ENCODE measurements at places on chromosomes 1 and 21.

- DNase-seq = no peak
These were observed 81.8 kb downstream of the PEX14 start for GRCh38 chr1:10556430-10557005.

DNA sequence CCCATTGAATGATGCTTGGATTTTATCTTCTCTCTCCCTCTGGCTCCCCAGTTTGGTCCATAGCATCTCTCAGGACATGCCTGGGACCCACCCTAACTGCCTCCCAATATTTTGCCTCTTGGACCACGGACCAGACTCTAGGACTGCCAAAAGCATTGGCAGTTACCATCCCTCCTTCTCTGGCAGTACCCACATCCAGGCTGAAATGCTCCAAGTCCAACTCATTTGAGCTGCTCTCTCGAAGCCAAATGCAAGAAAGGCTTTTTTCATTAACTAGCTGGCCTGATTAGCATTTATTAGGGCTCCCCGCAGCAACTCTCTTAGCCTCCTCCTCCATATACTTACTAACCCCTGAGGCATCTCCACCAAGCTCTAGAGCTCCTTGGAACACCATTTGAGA is 140.0 kb upstream of the GRIK3 start:
- no peak for DNase-seq

DNA sequence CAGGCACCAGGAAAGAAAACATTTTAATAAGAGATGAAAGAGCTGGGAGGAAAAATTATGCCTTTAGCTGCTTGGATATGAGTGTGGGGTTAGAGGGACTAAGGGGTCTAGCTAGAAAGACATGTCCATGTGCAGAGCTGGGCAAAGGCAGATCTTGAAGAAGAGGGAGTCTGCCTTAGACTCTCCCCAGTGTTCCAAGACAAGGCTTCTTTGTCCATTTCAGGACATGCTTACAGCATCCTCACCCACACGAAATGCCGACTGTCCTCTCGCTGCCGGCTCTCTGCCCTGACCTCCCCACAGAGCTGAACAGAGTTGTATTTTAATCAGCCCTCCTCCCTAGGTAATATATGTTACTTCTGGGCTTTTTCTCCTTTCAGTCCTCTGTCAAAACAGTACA is 100.7 kb upstream of the ATP1B1 start:
- no peak for DNase-seq

- no peak for DNase-seq
These were observed 13.5 kb downstream of the MOV10 start for GRCh38 chr1:112687785-112688496.

DNA sequence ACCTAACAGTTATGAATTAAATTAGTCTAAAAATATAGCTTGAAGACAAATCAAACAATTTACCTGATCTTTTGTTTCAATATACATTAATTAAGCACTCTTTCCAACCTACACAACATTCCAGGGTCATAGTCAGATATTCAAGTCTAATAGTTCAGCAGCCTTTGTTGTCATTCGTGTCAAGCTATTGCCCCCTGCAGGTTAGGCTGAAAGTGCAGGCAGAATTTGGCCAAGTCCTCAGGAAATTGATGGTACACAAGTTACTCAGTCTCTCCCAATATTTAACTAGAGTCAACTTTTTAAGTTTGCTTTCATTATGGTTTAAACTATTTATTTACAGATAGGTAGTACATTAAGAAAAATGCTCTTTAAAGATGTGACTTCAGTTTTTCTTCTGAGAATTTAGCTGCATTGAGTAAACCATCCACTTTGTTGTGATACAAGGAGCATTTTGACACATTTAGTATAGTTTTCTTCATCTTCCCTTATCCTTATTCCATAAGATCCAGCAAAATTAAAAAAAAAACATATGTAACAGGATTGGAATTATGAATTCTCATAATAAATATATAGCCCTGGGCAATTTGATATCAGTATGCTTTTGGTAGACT is 130.3 kb upstream of the DPYD start:
- DNase-seq = peak; percentile 68

DNA sequence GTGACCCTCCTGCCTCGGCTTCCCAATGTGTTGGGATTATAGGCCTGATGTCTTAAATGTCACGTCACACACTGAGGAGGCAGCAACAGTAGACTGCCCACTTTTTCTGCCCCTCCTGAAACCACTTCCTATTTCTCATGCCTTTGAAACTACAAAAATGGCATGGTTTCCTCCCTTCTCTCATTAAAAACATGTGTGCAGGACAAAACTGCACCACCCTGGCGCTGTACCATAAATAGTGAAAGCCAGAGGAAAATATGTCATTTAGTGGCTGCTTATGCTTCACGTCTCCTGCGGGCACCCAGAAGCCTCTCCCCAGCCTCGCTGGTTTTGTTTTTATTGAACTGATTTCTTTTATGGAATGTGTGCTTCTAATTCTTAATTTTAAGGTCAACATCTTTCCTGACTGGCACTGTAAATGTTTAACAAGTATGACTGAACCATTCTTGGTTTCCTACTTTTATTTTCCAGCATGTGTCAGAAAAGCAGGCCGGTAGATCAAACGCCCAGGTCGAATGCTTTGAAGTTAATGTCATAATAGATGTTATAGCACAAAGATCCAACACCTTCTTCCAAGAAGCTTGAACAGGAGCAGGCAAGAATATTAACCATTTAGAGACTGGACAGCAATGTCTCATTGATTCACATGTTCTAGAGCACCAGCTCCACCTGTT is 59.6 kb upstream of the C1orf87 start:
- DNase-seq = peak; percentile 94

DNA sequence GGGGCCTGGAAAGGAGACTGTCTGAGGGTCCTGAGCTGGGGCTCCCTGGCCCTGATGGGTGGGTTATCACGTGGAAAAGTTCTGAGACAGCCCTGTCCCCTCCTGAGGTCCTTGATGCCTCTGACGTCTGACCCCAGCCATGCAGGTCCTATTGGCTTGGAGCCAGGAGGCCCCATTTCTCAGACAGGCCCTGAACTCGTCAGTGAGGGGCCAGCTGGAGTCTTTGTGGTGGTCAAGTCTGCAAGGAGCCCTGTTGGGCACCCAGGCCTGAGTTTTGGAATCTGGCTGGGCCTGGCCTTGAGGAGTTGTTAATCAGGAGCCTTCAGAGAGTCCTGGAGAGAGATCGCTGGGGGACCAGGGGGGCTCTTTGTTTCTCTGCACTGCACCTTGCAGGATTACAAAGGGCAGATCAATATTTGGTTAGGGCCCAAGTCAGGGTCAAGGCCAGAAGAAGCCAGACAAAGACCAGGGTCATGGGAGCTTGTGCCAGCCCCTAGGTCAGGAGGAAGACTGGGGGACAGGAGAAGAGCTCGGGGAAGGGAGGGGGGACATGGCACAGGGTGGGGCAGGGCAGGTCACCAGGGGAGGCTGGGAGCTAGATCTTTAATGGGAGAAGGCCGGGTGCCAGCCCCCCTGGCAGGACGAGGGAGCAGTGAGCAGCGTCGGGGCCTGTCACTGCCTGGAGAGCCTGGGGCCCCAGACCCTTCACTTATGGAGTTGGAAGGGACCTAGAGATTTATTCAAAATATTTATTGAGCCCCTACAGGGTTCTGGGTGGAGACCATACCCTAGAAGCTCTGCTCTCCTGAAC is 83.2 kb downstream of the PTPRU start:
- DNase-seq = no peak

DNA sequence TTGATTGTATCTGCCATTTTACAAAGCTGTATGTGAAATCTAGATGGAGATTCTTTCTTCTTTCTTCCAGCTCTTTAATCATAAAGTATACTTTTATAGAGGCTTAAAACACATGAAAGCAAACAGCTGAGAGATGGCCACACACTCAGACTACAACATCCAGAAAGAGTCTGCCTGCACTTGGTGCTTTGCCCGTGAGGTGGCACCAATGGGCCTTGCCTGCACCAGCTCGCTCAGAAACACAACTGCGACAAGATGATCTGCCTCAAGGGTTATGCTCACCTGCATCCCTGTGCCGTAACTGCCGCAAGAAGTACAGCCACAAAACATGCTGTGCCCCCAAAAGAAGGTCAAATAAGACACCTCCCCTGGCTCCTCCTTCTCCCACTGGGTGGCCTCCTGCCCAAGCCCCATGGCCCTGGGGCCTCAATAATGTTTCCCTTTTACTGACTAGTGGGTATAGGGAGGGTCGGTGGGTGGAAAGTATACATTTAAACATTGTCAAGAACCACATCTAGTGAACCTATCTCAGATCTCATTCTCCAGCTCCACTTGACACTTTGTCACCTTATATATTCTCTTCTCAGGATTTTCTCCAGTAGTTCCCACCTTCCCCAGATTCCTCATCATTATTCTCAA is 66.7 kb upstream of the ANGPTL3 start:
- DNase-seq = peak; percentile 19

DNA sequence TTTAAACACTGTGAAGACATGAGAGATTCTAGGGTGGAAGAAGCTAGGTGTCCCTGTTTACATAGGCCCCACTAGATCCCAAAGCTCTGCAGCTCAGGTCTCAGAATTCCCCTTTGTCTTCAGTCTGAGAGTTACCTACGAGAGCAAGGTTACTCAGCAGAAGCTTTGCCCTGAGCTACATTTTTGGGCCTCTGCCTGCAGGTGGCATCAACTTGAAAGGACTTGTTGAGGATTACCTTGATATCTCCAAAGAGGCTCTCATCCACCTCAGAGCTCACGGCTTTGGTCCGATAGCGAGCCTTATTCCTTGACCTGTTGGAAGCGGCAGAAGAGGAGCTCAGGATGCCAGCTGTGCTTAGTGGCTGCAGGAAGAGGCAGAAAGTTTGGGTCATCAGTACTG is 7.0 kb downstream of the CFAP45 start:
- no peak for DNase-seq

DNA sequence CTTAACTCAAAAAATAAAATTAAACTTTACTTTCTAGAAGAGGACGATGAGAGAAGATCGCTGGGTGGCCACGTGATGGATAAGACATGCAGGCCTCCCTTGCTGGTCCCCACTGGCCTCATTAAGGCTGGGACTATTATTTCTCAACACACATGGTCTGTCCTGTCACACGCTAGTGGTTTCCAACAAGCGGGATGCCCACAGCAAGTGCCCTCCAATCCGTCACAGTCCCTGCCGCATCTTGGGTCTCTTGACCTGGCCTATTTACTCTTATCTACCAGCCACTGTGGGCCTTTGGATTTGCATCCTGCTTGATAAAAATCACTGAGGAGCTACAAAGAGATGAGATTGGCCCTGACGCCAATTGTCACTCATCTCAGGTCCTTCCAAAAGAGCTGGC is 30.0 kb downstream of the CAPZB start:
- no peak for DNase-seq

DNA sequence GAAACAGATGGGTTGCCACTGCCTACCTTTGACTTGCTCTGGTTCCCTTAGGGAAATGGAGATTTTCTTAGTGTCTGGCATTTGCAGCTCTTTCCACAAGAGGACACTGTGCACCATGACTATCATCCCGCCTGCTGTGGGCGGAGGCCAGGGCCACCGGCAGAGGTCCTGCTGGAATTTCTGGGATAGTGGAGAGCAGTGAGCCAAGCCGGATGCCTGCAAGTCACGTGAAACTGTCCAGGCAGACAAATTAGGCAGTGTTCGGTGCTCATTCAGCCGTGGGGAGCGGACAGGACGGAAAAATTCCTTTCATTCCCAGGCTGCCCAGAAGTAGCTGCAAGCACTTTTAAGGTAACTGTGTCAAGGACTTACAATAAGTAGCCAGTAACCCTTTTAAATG is 43.4 kb downstream of the IGSF5 start:
- DNase-seq = peak; percentile 21

- no peak for DNase-seq
These were observed 380.0 kb downstream of the HHIPL2 start for GRCh38 chr1:222167896-222168295.

GRCh38 chr1:231959225-231959884 is 332.8 kb downstream of the DISC1 start:
- DNase-seq = peak; percentile 75

DNA sequence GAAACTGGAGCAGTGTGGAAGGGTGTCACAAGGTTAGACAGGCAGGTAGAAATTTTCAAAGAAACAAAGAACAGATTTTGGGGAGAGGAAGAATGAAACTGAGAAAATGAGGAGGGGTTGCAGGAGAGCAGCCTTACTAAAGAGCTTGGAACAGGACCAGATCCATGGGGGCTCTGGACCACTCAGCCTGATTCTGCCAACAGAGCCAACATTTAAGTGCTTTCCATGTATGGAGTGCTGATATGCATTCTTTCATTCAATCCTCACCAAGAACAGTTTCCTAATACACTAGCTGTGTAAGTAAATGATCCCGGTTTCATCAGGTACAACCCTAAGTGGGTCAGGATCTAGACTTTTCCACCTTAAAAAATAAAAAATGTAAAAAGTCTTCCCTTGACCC is 16.2 kb downstream of the LPGAT1 start:
- no peak for DNase-seq

- no peak for DNase-seq
These were observed 71.7 kb downstream of the PIK3CD start for GRCh38 chr1:9723068-9723805.

GRCh38 chr1:85661767-85662166 is 46.5 kb downstream of the ZNHIT6 start:
- no peak for DNase-seq

DNA sequence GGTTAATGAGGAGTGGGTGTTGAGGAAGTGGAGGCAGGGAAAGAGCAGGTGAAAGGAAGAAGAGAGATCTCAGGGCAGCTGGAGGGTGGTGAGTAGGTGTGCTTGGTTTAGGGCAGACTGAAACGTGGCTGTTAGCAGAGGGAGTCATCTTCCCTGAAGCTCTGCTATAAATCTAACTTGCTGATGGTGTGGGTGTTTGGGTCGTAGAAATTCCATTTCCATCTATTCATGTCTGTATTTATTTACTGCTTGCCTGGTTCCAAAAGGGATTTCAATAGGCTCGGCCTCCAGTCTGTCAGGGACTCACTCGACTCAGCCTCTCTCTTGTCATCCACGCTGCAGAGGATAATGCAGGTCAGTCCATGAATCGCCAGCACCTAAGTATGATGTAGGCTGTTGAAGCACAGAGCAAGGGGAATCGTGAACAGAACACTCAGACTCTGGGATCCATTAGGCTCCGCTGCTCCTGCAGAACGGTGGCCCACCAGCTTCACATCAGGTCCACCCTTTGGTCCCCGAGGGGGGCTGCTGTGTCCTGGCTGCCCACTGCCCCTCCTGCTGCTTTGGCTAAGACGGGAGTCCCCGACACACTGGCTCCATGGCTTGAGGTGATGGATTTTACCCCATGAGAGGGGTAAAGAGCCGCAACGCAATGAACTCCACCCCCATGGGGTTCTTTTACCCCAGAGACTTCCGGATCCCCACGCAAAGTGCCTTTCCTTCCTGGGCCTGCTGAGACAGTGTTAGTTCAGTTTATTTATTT is 156.2 kb downstream of the RHOU start:
- DNase-seq = no peak

- DNase-seq = no peak
These were observed 15.5 kb downstream of the PPP1R15B start for GRCh38 chr1:204396015-204396583.

GRCh38 chr1:5837976-5838653 is 154.1 kb downstream of the NPHP4 start:
- DNase-seq = no peak

- no peak for DNase-seq
These were observed 13.3 kb downstream of the OVAAL start for GRCh38 chr1:180571832-180572636.

- no peak for DNase-seq
These were observed 175.0 kb upstream of the COL11A1 start for GRCh38 chr1:103283371-103283770.

- DNase-seq = peak; percentile 8
These were observed 8.4 kb upstream of the C1orf185 start for GRCh38 chr1:51093581-51093980.

GRCh38 chr1:14190508-14190907 is 408.0 kb upstream of the KAZN start:
- no peak for DNase-seq
